ENCODE measurements at places on chromosomes 12 and 14.

- no peak for DNase-seq
These were observed 43.6 kb upstream of the TRIM9 start for GRCh38 chr14:51138404-51139103.

GRCh38 chr12:70948976-70949336 is 28.4 kb upstream of the PTPRR start:
- DNase-seq: no peak

DNA sequence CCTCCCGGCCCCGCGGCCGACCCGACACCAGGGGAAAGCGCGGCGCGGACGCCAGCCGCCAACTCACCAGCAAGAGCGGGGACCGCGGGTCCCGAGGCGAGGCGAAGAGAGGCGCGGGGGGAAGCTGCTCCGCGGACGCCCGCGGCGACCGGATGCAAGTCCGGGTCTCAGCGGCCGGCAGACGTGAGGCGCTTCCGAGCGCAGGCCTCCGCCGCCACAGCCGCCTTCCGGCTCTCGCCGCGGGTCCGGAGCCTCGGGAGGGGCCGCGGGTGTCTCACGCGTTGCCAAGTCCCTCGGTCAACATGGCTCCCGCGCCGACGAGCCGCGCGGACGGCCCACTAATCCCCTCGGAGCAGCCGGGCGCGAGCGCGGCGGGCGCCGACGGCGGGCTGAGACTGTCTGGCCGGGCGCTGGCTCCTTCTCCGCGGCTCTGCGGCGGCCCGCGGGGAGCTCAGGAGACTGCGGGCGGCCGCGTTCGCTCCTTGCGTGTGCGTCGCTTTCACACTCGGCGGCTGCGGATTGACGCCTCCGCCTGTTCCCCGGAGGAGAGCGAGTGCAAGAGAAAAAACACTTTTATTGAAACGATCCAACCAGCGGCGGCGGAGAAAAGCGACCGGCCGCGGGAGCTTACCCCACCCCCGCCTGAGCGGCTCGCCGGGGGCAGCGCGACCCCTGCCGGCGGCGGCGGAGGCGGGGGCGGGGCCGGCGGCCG is at the start of gene CDK17:
CDK17 (minus strand) TSS at position 521 of the 712 bp plus-strand sequence. CDS start 65,603 bp downstream, outside the sequence.
- peak; percentile 89 for DNase-seq

DNA sequence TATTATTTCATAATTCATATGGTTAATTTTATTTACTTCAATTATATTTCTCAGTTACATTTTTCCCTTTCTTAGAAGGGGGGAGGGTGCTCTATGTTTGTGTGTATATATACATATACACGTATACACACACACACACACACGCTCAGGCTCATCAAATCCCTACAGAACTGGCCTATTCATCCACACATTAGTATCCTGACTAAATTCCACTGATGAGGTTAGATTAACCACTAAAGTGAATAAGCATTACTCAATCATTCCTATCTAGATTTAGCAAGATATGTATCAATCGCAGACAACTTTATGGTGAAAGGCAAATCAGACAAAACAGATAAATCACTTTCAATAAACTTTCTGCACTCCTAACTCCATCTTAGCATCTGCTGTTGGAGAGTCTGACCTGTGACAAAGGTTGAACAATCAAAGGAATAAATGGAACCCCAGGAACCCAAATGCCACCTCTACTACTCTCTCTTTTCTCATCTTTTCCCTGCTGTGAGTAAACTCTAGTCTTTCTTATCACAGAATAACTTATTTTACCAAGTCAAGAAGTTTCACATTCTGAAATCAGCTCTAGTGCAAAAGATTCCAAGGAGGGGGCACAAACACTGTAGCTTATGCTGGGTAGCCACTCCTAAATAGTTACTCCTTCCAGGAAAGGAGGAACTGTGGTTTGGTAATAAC is 67.6 kb downstream of the RALGAPA1 start:
- DNase-seq: no peak

- no peak for DNase-seq
These were observed 21.0 kb upstream of the SERPINA4 start for GRCh38 chr14:94540031-94540794.

- peak; percentile 10 for DNase-seq
These were observed 38.0 kb upstream of the FBXO21 start for GRCh38 chr12:117228239-117228638.

DNA sequence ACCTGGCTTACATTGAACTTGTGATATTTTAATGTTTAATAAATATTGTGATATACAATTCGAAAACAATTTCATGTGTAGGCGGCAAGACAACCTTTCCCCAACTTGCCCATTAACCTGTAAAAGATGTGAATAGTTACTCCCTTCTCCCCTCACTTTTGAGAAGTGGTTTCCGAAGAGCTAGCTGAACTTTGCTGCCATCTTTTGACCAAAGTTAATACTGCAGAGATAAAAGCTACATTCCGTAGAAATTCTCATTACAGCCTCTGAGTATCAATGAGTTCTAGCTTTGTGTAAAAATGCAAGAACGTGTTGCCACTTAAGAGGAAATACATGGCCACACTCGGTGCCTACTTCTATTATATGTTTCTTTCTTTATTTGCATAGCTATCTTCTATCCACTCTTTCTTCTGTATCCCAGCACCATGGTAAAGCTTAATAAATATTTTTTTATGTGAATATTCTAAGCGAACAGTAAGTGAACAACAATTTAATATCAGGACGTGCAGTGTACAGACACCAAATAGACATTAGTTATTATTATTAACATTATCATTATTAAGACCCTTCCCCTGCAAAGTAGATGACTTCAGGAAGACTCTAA is 105.1 kb upstream of the TMEM260 start:
- DNase-seq: peak; percentile 61

GRCh38 chr12:75739912-75740311 is 228.5 kb upstream of the KRR1 start:
- no peak for DNase-seq

GRCh38 chr12:7131502-7131866 is 1.3 kb downstream of the CLSTN3 start:
- peak; percentile 53 for DNase-seq

- DNase-seq: peak; percentile 77
These were observed 25.3 kb downstream of the JDP2 start for GRCh38 chr14:75452900-75453816.

- DNase-seq: no peak
These were observed 241.2 kb upstream of the FKBP4 start for GRCh38 chr12:2553388-2554126.

DNA sequence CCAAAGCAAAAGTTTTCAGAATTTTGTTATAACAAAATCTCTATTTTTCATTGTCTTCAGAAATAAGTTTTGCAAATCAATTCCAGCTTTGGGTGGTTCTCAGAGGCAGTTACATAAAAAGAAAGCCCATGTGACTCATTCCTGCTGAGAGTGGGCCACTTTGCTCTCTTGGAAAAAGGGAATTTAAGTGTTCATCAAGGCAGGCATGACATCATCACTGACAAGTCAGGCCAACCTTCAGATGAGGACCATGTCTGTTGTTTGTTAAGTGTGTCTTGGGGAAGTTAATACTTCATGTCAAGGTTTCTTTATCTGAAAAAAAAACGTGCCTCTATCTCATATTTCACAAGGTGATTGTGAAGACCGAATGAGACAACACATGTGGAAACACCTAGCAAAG is 519.8 kb upstream of the TMPO start:
- no peak for DNase-seq

DNA sequence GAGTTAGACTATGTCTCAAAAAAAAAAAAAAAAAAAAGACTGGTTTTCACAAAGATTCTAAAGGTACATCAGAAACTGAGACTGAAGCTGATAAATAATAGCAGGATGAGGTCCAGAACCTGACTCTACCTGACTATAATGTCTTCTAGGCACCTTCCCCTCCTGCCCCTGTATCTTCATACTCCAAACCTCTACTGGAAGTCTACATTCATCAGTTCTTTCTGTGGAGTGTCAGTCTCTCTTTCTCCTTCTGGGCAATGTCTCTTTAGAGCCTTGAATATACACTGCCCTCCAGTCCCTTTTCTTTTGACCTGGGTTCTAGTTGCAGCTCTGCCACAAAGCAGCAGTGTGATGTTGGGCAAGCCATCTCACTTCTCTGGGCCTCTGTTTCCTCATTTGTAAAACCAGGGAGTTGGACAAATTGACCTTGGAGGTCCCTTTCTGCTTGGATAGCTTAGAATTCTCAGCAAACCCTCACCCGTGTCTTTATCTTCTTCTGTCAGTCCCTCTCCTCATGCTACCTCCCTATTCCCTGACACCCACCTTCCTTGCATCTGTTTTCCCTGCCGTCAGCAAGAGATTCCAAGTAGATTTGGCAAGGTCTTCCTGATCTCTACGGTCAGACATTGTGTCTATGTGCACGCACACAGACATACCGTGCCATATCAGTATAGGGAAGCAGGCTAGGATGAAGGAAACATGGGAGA is 4.3 kb downstream of the NFE2 start:
- DNase-seq: no peak

GRCh38 chr12:43113135-43113534 is 438.9 kb downstream of the ADAMTS20 start:
- peak; percentile 69 for DNase-seq

GRCh38 chr12:108630481-108631207 is 3.0 kb downstream of the SELPLG start:
- no peak for DNase-seq

- no peak for DNase-seq
These were observed 433.1 kb downstream of the ADAMTS20 start for GRCh38 chr12:43118881-43119280.

DNA sequence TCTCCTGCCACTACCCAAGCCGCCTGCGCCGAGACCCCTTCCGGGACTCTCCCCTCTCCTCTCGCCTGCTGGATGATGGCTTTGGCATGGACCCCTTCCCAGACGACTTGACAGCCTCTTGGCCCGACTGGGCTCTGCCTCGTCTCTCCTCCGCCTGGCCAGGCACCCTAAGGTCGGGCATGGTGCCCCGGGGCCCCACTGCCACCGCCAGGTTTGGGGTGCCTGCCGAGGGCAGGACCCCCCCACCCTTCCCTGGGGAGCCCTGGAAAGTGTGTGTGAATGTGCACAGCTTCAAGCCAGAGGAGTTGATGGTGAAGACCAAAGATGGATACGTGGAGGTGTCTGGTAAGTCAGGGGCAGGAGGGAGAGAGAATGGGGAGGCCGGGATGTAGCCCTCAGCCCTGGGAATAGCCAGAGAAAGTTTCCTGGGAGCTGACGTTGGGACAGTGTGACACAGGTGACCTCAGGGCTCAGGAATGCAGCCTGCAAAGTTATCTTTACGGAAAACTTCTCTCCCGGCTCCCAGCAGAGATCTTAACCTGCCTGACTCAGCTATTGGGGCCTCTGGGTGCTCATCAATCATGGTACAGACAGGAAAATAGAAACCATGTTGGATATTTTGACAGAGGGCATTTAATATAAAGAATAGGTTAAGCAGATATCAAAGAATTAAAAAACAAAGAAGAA is 747 bp downstream of the HSPB8 start:
- peak; percentile 94 for DNase-seq

DNA sequence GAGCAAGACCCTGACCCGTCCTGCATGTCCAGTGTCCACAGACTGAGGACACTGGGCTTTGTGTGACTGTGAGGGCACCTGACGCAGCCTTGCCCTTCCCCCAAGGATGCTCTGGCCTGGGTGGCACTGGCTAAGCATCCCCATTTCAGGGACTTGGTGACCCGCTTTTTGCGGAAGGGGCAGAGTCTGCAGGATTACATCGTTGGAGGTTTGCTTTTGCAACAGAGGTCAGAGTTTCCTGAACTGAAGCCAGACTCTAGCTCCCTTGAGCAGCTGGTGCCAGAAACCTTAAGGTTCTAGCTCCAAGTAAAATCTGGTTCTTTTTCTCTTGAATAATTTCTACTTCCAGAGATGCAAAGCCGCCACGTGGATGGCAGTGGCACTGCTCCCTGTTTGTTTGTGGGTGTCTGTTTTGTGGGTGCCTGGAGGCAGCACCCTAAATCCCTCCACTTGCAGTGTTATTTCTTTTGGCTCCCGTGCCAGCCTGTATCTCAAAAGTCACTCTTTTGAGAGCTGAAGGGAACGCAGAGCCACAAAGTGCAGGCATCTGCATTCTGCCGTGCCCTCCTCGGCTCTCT is 184.7 kb downstream of the TSPAN9 start:
- no peak for DNase-seq

GRCh38 chr12:10739157-10740118 is 16.3 kb upstream of the YBX3 start:
- peak; percentile 31 for DNase-seq

GRCh38 chr14:75188520-75189268 is 12.3 kb upstream of the TMED10 start:
- DNase-seq: no peak

DNA sequence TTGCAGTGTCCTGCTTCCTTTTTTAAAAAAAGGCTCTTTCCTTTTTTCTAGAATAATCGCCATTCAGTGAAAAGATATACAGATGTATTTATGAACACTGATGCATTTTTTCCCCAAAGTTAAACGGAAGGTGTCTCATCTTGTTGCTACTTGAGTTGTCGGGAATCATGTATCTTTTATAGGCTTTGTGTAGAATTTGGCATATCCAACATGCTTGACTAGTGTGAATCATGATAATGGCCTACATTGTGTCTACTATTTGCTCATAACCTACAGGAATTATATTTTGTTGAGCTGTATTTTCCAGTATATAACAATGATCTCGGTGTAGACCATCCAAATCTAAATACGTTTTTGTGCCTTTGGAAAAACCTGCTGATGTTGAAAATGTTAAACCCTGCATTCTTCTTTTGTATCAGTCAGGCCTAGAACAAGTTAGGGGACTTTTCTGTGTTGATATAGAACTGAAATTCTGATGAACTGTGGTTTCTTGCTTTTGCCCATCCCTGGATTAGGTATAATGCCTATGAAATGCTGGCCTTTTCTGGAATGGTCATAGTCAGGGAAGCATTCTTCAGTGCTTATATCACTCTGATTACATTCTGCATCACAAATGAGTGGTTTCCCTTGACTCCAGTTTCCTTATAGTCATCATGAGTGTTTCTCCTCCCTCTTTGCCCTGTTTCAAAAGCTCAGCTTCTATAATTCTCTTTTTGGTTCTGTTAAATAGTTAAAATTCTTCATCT is 10.8 kb downstream of the BMAL2 start:
- DNase-seq: peak; percentile 97

DNA sequence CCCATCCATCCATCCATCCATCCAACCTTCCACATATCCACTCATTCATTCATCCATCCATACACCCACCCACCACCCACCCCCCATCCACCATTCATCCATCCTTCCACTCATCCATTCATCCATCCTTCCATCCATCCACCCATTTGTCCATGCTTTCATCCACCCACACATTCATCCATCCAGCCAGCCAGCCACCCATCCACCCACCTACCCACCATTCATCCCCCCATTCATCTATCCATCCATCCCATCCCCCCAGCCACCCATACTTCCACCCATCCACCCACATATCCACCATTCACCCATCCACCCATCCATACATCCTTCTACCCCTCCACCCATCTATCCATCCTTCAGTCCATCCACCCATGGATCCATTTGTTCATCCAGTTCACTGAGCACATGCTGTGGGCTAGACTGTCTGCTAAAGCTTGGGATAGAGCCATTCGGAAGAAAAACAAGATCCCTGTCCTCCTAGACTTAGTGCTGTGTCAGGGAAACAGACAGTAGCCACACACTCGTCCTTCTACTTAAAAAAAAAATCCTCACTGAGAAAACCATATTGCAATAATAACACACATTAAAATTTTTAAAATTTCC is 377.5 kb downstream of the ADGRD1 start:
- no peak for DNase-seq

- DNase-seq: no peak
These were observed 5.9 kb upstream of the ALG10 start for GRCh38 chr12:34016361-34016760.

- peak; percentile 80 for DNase-seq
These were observed 707.5 kb upstream of the TMEM132C start for GRCh38 chr12:127559349-127560040.

- DNase-seq: no peak
These were observed 14.3 kb downstream of the ISCA2 start for GRCh38 chr14:74507840-74508239.

GRCh38 chr12:56267443-56268071 is 815 bp downstream of the COQ10A start:
- DNase-seq: no peak

Data from kidney tubule cell (primary cell).